NCI-H1417 (cell line): ENCODE measurements at places on chromosomes 12 and 14.

- DNase-seq = peak; percentile 99
Measured at GRCh38 chr14:63362389-63362819, 43.7 kb upstream of the GPHB5 start.

GRCh38 chr12:83147341-83147740, 460.6 kb downstream of the TMTC2 start:
- no peak for DNase-seq

- no peak for DNase-seq
Measured at GRCh38 chr14:55314449-55314848, 43.2 kb downstream of the FBXO34 start.

DNA sequence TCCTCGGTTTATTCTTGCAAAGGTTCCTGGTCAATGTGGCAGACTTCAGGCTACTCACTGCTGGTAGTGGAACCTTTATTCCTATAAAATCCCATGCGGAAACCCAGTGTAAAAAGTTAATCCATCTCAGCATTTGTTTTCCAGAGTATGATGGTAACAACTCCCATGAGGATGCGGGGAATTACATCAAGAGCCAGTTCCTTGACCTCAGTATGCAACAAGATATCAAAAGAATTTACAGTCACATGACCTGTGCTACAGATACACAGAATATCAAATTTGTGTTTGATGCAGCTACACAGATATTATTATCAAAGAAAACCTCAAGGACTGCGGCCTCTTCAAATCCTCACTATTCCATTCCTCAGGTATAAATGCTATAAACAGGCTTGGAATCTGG, 19.3 kb downstream of the CPM start:
- no peak for DNase-seq

- DNase-seq = no peak
Measured at GRCh38 chr12:64791036-64791435, 31.8 kb upstream of the GNS start.
